Activated B cell treated with CpG ODN at 0.5 μM for 24 hours (primary cell): ENCODE measurements at places on chromosomes 16 and 17. TPM values are rescaled to one million over a fixed set of nuclear protein-coding genes. Genes with fewer than 3 reads are reported as not detected.

SCNN1B gene
- total RNA-seq: not detected in 2 replicates

FOXJ1 gene
- 0.39 and 0.44 TPM in 2 replicates for total RNA-seq

HNF1B gene
- 36.3 and 40.0 TPM in 2 replicates for total RNA-seq

NKD1 gene
- total RNA-seq: 0.49 and 1.5 TPM in 2 replicates

KRT27 gene
- total RNA-seq: not detected in 2 replicates

WIPF2 gene
- total RNA-seq: 28.4 and 32.9 TPM in 2 replicates

ZNF597 gene
- 3.6 and 4.2 TPM in 2 replicates for total RNA-seq

PIMREG gene
- total RNA-seq: 0.27 and 0.69 TPM in 2 replicates

SPIRE2 gene
- 0.46 and 1.2 TPM in 2 replicates for total RNA-seq

CD300E gene
- total RNA-seq: 0.09 and 0.29 TPM in 2 replicates

PLA2G10 gene
- not detected in 2 replicates for total RNA-seq

DNA sequence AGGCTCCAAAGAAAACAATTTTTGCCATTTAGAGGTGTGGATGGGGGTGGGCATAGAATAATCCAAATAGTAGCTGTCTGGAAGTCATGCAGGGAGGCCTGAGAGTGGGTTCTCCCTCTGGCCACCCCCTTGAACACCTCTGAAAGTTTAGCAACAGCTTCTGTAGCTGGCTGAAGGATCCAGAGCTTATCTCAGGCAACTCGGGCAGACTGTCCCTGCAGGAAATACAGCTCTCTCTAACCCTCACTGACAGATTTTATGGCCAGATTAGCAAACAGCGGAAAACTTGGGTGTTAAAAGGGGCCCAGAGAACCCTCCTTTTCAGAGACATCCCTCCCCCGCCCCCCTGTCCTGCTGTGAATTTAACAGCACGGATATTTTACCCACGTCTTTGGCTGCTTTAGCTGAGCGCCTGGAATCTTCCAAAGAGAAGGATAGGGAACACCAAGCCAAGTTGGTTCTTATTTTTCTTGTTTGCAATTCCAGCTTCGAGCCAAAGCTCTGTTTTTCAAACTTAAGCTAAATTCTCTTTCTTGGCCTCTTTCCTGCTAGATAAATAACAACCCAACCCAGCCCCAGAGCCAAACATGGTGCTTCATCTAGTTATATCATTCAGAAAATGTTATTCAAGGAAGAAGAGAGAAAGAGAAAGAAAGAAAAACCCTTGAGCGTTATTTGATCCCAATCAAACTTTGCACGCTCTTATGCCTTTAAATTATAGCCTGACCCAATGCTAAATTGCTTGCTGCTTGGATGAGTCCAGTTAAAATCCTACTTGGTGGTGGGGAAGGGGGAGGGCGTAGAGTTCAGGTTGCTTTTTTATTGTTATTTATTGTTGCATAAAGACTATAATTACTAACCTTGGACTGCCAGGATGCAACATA, 2.3 kb upstream of the HOXB2 start:
- no peak for DNase-seq

DNA sequence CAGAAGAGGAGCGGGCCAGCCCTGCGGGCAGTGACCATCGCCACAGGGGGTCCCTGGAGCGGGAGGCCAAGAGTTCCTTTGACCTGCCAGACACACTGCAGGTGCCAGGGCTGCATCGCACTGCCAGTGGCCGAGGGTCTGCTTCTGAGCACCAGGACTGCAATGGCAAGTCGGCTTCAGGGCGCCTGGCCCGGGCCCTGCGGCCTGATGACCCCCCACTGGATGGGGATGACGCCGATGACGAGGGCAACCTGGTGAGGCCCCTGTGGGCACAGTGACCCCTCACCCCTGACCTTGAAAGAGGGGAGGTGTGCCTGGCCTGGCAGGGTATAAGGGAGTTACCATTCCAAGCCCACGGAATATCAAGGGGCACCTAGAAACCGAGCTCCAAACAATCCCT, 35.1 kb upstream of the ABCC3 start:
- no peak for DNase-seq

- no peak for DNase-seq
Measured at GRCh38 chr17:45046537-45047125, 4.8 kb downstream of the DCAKD start.

- no peak for DNase-seq
Measured at GRCh38 chr17:4476511-4477070, 22.1 kb upstream of the SPNS2 start.

DNA sequence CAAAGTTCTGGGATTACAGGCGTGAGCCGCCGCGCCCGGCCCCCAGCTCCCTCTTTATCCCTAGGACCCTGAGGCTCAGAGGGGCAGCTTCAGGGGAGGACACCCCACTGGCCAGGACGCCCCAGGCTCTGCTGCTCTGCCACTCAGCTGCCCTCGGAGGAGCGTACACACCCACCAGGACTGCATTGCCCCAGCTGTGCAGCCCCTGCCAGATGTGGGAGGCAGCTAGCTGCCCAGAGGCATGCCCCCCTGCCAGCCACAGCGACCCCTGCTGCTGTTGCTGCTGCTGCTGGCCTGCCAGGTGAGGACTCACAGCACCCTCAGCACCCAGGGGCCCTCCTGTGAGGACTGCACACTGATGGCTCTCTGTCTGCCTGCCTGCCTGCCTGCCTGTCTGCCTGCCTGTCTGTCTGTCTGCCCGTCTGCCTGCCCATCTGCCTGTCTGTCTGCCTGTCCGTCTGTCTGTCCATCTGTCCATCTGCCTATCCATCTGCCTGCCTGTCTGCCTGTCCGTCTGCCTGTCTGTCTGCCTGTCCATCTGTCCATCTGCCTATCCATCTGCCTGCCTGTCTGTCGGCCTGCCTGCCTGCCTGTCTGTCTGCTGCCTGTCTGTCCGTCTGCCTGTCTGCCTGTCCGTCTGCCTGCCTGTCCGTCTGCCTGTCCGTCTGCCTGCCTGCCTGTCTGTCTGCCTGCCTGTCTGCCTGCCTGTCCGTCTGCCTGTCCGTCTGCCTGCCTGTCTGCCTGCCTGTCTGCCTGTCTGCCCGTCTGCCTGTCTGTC, 5.0 kb downstream of the GCGR start:
- no peak for DNase-seq

DNA sequence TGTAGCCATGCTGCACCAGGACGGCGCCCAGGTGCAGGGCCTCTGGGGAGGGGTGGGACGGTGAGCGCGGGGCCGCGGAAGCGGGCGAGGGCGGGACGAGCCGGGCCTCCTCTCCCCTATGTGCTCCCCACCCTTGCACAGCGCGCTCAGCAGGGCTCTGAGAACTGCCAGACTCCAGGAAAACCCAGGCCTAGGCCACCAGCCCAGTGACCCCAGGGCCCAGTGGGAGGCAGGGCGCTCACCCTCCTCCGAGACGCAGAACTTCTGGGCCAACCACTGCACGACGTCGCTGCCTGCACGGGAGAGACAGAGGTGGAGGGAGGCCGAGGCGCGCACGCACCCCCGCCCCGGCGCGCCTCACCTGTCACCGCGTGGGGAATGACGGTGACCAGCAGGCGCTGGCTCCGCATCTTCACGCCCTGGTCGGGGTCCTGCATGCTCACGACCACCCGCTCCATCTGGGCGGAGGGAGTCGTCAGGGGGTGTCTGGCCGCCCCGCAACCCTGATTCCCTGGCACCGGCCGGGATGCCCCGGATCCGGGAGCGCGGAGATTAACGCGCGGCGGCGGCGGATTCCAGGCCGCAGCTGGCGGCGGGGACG, 603 bp downstream of the RGS11 start:
- DNase-seq: no peak

DNA sequence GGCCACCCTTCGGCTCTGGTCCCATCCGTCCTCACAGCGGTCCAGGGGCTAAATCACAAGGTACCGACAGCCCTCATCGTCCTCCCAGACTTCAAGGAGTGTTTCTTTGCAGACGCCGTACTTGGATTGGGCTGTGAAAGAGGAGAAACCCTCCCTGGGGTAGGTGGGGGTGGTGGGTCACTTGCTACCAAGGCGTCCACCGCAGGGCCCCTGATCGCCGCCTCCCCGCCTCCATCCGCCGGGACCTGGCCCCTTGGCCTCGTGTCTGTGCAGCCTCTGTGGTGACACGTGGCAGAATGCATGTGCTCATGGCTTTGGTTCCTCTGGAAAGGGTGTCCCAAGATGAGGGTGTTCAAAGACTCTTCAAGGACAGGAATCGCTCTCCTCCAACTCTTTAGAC, 151.4 kb downstream of the BANP start:
- no peak for DNase-seq

DNA sequence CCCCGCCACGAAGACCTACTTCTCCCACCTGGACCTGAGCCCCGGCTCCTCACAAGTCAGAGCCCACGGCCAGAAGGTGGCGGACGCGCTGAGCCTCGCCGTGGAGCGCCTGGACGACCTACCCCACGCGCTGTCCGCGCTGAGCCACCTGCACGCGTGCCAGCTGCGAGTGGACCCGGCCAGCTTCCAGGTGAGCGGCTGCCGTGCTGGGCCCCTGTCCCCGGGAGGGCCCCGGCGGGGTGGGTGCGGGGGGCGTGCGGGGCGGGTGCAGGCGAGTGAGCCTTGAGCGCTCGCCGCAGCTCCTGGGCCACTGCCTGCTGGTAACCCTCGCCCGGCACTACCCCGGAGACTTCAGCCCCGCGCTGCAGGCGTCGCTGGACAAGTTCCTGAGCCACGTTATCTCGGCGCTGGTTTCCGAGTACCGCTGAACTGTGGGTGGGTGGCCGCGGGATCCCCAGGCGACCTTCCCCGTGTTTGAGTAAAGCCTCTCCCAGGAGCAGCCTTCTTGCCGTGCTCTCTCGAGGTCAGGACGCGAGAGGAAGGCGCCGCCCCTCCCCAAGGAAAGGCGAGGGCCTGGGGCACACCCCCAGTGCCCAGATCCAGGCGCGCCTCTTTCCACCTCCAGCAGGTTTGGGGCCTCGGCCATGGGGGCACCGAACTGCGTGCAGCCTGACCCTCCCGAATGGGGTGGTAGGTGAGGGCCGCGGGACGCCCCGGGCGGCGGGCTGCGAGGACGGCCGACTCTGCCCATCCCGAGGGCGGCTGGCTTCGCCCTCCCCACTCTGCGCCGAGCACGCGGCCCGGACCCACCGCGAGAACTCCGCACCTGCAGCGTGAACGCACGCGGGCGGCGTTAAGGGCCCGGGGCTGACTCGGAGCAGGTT, 664 bp downstream of the HBQ1 start:
- peak; percentile 79 for DNase-seq

DNA sequence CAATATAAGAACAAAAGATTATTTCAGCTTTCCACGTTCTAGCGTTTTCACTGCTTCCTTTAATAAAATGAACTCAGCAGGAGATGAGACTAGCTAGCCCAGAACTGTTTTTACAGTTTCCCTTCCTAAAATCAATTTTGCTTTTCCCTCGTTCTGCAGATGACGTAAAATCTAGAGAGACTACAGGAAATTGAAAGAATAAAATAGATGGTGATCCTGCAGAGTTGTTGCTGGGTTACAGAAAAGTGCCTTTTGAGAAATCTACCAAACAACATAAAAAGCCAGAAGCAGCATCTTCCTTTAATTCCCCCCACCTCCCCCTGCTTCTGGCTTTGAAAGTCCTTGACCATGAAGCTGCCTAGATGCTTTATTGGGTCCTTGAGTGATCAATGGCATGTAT, 96.8 kb upstream of the CLEC3A start:
- no peak for DNase-seq

GRCh38 chr16:3413730-3414379, 12.8 kb downstream of the ZNF174 start:
- no peak for DNase-seq

- no peak for DNase-seq
Measured at GRCh38 chr17:74968361-74968780, 4.2 kb downstream of the HID1 start.

DNA sequence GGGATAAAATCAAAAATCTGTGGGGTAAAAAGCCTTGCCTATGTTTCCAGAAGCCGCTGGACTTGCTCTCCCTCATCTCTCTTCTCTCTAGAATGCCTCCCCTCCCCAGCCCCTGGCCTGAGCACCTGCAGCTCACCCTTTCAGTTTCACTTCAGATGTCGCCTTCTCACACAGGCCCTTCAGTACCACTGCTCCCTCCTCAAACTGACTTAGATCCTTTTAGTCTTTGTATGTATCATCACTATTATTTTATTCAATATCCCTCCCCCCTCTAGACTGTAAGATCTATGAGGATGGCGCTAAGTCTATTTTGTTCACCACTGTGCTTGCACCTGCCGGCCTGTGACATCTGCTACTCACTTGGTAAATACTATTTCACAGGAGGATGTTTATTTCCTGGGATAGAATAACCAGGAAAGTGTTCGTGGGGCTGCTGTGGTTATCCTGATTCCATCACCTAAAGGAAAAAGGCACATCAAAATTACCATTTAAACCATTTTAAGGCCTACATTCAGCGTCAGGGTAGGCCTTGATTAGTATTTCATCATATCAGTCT, 122.3 kb downstream of the MRTFB start:
- DNase-seq: no peak

DNA sequence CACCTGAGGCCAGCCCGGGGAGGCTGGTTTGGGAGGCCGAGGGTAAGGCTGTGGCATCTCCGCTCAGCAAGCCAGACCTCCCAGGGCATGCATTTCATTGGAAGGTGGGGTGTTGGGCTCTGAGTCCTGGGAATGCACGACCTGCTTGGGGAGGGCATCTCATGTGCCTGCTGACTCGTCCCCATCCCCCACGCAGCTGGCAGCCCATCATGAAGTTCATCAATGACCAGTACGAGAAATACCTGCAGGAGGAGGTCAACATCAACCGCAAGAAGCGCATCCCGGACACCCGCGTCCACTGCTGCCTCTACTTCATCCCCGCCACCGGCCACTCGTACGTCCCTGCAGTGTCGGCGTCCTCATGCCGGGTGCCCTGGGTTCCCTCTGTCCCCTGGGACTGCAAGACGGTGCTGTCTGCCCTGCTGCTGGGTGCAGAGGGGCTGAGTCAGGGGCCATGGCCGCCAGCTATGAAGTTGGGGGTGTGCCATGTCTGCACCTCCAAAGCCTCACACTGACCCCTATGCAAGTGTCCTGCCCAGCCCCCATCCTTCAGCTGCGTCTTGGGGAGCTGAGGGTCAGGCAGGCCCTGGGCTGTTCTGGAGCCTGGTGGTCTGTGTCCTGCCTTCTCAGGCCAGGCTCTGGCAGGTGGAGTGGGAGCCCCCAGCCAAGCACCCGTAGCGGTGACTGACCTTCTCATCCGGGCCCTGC, 347.9 kb downstream of the SEC14L1 start:
- no peak for DNase-seq

DNA sequence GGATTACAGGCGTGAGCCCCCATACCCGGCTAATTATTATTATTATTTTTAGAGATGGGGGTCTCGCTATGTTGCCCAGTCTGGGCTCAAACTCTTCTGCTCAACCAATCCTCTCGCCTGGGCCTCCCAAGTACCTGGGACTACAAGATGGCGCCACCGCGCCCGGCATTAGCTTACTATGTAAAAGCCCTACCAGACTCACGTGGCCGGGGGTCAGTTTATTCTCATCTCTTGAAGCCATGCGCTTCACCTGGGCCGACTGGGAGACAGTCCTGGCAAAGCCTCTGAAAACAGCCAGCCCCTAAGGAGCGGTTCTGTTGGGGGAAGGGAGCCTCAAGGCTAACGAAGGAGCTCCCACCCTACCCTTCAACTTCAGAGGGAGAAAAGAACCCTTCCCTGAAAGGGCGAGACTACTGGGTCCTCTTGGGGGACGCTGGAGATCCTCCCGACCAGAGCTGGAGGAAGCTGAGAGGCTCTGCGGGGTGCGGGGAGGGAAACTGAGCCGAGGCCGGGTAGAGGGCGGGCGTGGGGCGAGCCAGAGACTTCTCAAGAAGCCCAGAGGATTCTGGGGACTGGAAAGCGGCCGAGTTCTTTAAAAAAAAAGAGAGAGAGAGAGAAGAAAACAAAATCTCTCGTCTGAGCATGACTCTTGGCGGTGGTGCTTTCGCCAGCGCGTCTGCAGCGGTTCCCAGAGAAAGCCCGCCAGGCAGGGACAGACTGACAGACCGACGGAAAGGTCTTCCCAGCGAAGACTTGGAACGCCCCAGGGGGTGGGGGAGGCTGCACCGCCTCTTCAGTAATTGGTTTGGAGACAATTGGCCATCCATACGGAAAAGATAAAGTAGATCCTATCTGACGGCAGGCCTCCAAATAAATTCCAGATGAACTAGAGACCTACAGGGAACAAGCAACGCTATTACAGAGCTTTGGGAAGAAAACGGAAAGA, 5.6 kb upstream of the TUBG2 start:
- no peak for DNase-seq
